ENCODE measurements at places on chromosomes 12 and 14.

GRCh38 chr14:34012369-34012768, 61.5 kb upstream of the EGLN3 start:
- no peak for DNase-seq

DNA sequence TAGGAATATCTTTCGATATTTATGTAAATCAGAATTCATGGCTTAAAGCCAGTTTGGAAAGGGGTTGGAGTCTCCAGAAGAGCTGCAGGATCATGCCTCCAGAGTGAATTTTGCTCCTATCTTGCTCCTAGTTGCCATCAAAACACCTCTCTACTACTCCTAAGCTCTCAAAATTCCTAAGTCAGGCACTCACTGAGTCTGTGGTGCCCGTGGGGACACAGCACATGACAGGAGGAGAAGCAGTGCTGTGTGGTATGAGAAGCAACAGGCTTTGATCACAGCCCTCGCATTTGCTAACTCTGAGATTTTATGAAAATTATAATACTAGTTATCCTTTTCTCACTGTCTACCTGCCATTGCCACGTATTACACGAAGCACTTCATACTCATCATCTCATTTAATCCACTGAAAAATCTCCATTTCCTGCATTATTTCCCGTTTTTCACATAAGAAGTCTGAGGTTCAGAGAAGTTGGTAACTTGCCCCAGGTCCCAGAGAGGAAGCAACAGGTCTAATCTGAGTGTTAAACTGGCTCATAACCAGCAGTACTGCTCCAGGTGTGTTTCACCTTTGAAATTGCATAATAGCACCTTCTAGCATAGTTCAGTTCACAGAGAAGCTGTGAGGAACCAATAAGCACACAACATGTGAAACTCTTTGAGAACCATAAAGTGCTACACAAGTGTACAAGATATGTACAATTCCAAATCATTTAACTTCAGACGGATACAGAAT, 33.1 kb upstream of the SLC35F4 start:
- no peak for DNase-seq

GRCh38 chr12:51200156-51200555, 17.7 kb downstream of the POU6F1 start:
- no peak for DNase-seq

- DNase-seq, result no peak
Observed at GRCh38 chr12:48119834-48120195, 651 bp downstream of the PFKM start.

DNA sequence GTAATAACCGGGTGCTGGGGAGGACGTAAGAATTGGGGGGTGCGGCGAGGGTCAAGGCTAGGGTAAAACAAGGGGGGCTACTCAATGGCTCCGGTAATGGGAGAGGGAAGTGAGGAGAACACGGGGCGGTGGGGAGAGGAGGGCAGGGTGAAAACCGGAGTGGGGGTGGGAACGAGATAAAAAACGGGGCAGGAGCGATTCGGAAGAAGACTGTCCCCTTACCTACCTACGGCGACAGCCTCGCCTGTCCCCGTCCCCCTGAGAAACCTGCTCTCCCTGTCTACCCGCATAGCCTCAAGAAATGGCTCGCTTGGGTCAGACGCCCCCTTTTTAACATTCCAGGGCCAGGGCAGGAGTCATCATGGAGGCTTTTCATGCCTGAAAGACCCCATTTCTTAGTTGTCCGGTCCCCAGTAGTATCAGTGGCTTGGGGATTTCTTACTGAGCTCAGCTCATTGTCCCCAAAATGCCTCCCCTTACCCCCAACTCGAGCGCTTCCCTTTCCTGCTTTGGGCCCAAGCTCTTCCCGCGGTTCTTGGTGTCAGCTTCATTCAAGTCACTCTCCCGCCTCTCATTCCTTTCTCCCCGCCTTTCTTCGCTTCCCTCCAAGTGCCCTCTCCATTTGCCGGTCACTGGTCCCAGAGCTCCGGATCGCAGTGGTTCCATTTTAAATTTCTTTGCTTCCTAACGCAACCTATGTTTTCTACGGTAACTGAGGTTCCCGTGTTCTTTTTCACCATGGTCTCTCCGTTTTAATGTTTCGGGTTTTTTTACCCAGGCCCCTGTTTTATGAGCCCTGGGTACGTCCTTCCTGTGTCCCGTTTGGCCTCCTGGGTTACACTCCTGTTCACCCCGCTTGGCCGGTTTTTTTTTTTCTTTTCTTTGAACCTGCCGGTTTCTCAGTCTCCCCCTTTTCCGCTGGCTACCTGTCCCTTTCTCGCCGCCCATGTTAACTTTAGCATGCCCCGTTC, 1.2 kb upstream of the WSB2 start:
- no peak for DNase-seq

DNA sequence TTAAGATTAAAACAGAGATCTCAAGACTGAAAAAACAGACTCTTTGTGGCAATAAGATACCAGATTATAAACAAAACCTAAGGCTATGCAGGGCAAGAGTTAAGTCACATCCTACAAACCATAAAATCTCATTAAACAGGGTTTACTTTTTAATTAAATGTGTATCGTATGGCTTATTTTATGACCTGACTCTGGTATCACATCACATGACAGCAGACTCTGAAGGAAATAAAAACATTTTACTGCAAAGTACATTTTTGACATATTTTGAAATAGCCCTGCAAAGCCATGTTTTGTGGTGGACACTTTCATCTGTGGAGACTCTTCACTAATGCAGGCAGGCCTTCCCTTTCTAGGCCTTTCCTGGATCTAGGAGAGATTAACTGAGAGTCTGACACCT, 327.6 kb upstream of the CLEC14A start:
- no peak for DNase-seq

DNA sequence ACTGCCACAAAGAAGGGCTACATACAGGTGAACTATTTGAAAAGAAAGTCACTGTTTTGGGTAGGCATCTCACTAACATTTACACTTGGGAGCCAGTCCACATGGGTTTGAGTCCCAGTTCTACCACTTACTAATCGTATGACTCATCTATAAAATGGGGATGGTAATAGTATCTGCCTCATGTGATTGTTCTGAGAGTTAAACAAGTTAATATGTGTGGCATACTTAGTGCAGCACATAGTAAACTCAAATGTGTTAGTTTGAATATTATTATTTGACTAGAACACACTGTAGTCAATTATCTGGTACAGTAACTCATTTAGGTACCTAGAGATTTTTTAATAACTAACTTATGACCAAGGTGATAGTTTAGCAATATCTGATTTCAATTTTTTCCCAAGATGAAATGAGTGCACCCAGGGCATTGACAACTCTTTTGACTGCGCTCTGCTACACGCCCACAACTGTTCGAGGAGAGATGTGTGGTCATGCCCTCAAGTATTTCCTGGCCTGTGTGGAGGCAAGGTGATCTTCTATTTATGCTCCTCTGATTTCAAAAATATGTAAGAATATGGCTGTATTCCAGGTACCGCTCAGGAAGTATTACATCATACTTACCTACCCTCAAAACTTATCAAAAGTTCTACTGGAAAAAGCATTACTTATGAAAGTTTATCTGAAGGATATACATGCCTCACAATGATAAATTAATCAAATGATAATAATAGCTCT, 210.6 kb upstream of the EGLN3 start:
- no peak for DNase-seq

DNA sequence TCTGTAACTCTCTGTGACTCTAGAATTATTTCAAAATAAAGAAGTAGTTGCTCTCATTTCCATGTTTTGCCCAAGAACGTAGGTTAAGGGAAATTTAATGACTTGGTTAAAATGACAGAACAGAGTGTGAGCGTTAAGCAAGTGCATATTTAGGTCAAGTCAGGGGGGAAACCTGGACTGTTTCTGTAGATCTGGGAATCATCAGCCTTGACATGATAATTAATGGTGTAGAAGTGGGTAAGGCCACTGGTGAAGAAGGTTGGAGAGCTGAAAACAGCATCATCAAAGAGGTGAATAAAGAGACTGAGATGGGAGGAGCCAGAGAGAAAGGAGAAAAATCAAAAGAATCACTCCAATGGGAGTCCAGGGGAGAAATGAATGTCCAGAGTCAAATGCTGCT, 49.4 kb upstream of the STK38L start:
- DNase-seq, result no peak

All from stimulated activated CD8-positive, alpha-beta memory T cell treated with anti-CD3 and anti-CD28 coated beads, Interleukin-7, amount 100 ng/mL, for 1 hour (primary cell).